Activated CD4-positive, alpha-beta T cell treated with anti-CD3 and anti-CD28 coated beads, Interleukin-2, amount 50 U/mL, for 4 hours (primary cell): ENCODE measurements at places on chromosomes 16 and 17.

- DNase-seq: no peak
These were observed 30.0 kb downstream of the B9D1 start for GRCh38 chr17:19332371-19333131.

DNA sequence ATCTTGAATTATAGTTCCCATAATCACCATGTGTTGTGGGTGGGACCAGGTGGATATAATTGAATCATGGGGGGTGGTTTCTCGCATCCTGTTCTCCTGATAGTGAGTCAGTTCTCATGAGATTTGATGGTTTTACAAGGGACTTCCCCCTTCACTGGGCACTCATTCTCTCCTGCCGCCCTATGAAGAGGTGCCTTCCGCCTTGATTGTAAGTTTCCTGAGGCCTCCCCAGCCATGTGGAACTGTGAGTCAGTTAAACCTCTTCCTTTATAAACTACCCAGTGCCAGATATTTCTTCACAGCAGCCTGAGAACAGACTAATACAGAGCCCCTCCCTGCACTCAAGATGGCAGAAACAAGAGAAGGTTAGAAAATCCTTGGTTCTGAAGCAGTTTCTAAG lies 26.4 kb downstream of the LDAF1 start:
- DNase-seq: no peak

- DNase-seq: no peak
These were observed 80.2 kb downstream of the RPA1 start for GRCh38 chr17:1909985-1910384.

GRCh38 chr16:66354034-66354909 lies 12.2 kb upstream of the CDH5 start:
- DNase-seq: no peak

DNA sequence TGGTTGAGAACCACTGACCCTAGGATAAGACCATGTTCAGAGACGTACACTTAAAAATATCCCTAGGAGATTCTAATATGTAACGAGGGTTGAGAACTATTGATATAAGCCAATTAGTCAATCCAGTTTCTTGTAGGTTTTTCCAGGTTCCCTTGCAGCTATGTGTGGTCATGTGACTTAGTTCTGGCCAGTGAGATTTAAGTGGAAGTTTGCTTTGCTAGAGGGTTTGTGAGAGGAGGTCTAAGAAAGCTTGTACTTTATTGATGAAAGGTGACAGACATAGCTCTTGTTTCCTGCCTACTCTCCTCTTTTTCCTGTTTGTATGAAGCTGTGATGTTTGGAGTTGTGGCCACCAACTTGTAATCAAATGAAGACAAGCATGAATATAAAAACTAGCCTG lies 110.1 kb upstream of the SIAH1 start:
- DNase-seq: no peak

- no peak for DNase-seq
These were observed 246.4 kb downstream of the PRKCA start for GRCh38 chr17:66548659-66549310.

DNA sequence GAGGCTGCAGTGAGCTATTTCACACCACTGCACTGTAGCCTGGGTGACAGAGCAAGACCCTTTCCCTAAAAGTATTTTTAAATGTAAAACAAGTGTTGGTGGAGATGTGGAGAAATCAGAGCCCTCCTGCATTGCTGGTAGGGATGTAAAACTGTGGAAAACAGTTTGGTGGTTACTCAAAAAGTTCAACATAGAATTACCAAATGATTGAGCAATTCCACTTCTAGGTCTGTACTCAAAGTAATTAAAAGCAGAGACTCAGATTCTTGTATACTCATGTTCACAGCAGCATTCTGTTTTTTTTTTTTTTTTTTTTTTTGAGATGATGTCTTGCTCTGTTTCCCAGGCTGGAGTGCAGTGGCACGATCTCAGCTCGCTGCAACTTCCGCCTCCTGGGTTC lies 141.8 kb downstream of the PITPNC1 start:
- DNase-seq: no peak
